CD14-positive monocyte (primary cell): ENCODE measurements at places on chromosomes 1 and 21.

- DNase-seq, result no peak
These were observed 10.3 kb upstream of the ADARB1 start for GRCh38 chr21:45064091-45064490.

- DNase-seq, result peak; percentile 2
These were observed 40.6 kb upstream of the MARK1 start for GRCh38 chr1:220487297-220487820.

DNA sequence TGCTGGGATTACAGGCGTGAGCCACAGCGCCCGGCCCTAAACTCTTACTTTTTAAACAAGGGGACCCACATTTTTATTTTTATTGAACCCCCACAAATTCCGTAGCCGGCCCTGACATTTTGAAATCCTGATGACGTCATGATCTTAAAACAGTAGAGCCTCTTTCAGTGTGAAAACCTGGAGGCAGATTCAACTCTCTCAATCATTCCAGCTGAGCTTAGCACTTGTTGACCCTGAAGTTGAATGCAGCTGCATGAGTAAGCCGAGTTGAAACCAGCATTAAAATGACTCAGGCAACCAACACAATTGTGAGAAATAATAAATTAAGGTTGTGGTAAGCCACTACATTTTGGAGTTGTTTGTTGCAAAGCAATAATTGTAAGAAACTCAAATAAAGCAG, 93.9 kb upstream of the ADGRL4 start:
- no peak for DNase-seq

GRCh38 chr1:1298861-1299685, 8.7 kb downstream of the ACAP3 start:
- no peak for DNase-seq

- DNase-seq, result no peak
These were observed 79.2 kb downstream of the SGIP1 start for GRCh38 chr1:66613187-66613586.

DNA sequence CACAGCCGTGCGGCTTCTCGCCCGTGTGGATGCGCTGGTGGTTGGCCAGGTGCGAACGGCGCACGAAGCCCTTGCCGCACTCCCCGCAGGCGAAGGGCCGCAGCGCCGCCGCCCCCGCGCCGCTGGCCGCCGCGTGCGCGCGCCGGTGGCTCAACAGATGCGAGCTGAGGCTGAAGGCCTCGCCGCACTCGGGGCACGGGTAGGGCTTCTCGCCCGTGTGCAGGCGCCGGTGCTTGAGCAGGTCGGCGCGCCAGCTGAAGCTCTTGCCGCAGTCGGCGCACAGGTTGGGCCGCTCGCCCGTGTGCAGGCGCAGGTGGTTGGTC, 24.9 kb downstream of the ZNF697 start:
- DNase-seq, result no peak

DNA sequence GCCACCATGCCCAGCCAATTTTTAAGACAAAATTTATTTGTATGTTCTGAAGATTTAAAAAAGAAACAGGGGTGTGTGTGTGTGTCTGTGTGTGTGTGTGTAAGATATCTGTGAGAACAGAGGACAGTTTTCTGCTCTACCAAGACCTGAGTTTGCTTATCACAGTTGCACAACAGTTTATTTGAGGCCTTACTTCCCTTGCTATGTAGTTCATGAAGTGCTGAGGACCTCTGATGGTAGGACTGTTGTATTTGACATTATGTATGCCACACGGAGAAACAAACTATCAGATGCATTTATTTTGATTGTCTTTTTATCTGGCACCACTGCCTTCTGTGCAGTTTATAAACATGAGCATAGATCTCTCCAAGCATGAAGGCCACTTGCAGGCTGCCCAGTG, 355.2 kb downstream of the PBX1 start:
- DNase-seq, result no peak
